ENCODE measurements at places on chromosomes 4 and X.

DNA sequence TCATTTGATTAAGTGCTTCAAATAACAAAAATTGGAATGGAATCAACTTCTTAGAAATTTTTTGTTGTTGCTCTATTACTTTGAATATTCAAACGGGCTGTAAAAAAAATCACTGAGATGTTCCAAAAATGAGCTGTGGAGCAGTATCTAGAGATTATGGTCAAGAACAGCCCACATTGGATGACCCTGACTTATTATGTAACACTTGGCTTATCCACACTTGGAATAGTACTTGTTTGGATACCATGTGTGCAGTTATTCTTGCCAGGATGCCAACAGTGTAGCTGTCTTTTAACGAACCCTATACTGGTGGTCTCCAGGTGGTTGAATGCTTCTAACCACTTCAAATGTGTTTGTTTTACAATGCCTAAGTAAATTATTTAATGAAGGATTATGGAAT is 64.9 kb upstream of the CAMK2D start:
- no peak for DNase-seq

GRCh38 chrX:23844502-23845138 is 61.6 kb downstream of the SAT1 start:
- DNase-seq, result no peak

GRCh38 chr4:185201977-185202962 is 1.5 kb downstream of the CFAP97 start:
- DNase-seq, result no peak

DNA sequence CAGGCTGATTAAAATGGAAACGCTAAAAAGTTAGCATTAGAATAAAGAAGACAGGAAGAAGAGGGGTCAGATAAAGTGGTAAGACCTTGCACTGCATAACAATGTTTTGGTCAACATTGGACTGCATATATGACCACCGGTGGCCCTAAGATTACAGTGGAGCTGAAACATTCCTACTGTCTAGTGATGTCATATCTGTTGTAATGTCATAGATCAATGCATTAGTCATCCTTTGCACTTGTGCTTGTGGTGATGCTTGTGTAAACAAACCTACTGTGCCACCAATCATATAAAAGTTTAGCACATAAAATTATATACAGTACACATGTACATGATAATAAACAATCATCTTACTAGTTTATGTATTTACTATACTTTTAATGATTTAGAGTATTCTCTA is 73.0 kb downstream of the TMEM165 start:
- no peak for DNase-seq

GRCh38 chrX:13898083-13898482 is 81.2 kb upstream of the GPM6B start:
- no peak for DNase-seq

GRCh38 chr4:134027931-134028330 is 173.7 kb downstream of the PABPC4L start:
- no peak for DNase-seq

Data from cortex of kidney (tissue), 1 donor.